Cortex of kidney (tissue), 1 donor: ENCODE measurements at places on chromosomes 6 and 20.

- DNase-seq = no peak
Measured at GRCh38 chr6:9481292-9482029, 933.4 kb downstream of the TFAP2A start.

- DNase-seq = no peak
Measured at GRCh38 chr6:129029778-129030177, 146.8 kb downstream of the LAMA2 start.

- DNase-seq = no peak
Measured at GRCh38 chr6:56033401-56033800, 158.0 kb upstream of the BMP5 start.

GRCh38 chr6:38502423-38502822 lies 137.3 kb downstream of the BTBD9 start:
- DNase-seq = no peak

DNA sequence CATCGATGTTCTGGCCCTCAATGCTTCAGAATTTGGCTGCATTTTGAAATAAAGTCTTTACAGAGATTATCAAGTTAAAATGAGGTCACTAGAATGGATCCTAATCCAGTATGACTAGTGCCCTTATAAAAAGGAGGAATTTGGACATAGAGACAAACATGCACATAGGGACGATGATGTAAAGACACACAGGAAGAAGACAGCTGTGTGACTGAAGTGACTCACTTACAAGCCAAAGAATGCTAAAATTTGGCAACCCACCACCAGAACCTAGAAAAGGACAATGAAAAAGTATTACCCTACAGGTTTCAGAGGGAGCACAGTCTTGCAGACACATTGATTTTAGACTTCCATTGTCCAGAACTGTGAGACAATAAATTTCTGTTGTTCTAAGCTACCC lies 322.8 kb upstream of the GJE1 start:
- DNase-seq = no peak

DNA sequence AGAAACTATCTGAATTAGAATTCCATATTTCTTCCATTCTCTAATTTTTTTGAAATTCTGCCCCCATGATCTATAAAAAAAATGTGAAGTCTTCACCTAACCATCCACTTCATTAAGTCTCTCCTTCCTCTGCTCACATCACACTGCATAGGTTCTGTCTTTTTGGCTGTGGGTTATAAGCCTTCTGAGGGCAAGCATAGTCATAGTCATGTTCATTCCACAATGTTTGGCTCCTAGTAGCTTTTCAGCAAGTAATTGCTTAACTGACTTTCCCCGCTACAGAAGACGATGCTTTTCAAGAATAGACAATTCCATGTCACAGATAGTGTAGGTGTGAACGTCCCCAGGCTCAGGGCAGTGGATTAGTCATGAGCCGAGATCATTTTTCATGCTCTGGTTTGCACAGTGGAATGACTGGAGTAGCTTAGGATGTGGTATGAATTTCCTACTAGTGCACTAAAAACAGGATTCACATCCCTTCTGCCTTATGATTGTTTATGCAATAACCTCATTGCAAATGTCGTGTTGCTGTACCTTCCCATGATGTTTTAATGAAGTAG lies 29.1 kb downstream of the WRNIP1 start:
- no peak for DNase-seq

DNA sequence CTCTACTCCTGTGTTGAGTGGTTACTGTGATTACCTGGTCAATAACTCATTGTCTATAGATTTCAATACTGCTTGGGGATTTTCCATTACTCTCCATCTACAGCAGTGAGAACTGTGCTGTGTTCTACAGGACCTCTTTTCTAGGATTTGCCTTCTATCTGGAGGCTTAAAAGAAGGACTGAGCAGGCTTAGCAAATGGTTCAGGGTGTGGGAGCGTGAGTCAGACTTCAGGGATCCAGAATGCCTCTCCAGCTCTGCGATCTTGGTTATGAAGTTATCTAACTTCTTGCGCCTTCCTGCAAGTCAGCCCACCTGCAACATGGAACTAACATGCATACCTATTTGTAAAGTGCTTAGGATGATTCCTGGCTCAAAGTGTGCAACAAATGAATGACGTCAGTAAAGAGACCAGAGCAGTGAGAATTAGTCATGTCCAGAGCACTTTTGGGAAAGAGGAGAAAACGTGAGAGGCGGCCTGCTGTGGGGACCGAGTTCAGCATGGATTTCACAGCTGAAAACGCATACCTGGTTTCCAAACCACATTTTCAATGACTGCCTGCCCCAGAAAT lies 610.1 kb upstream of the CDH4 start:
- no peak for DNase-seq

- no peak for DNase-seq
Measured at GRCh38 chr20:35305682-35306556, 13.7 kb upstream of the FAM83C start.

DNA sequence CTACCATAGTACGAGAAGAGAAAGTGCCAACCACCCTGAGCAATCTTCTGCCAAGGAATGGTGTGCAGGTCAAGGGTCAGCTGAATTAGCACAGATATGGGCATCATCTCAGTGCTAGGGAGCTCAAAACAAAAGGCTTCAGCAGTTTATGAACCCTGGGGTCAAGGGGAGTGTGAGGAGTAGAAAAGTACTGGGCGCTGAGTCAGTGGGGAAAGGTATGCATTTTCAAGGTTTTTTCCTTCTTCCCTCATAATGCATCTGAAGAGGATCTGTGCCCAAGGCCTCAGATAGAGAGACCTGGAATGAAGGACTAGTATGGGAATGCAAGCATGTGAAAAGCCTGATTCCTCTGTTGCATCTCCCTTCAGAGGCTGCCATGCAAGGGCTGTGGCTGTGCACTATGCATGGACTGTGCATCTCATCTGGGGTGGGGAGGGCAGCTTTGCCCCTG lies 81.7 kb downstream of the PERP start:
- DNase-seq = no peak

DNA sequence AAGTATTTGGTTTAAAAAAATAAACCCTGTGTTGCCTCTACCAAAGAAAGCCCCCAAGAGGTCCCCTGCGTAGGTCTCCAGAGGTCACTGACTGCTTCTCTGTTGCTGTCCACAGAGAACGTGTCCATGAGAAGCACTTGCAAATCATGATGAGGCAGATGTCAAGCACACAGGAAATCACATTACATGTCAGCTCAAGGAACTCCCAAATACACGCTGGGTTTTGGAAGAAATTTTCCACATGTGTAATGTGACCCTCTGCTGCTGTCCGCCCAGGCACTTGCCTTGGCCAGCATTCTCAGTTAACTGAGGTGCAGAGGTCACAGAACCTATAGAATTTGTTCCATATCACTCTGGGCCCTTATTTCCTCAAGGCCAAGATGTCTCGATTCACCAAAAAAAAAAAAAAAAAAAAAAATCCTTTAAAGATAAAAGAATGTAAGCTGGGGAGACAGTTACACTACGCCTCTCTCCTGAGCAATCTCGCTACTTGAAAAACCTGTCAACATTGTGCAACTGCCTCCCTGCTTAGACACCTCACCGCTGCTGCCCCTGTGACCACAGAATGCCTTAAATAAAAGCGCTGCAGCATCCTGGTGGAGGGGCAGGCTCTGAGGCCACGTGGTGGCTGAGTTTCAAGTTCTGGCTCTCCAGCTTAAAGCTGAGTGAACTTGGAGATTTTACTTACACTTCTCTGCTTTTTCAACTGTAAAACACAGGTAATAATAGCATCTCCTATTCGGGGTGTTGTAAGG lies 42.3 kb downstream of the SLC22A23 start:
- no peak for DNase-seq

DNA sequence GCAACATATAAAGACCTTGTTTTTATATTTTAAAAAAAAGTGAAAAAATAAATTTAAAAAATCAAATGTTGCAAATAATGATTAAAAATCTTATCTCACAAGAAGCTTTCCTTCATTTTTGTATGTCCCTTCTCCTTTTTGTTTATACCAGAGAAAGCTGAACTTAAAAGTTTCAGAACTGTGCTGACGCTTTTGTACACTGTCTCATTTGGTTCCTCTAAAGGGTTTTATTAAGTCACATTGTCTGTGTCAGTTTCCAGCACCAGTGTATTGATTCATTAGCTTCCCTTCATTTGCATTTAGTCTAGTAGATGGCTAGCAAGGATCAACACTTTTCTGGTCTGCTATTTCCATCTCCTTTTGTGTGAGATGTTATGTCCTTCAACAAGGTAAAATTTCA lies 6.7 kb downstream of the PCED1A start:
- no peak for DNase-seq

GRCh38 chr6:20354366-20354765 lies 47.3 kb upstream of the E2F3 start:
- no peak for DNase-seq

DNA sequence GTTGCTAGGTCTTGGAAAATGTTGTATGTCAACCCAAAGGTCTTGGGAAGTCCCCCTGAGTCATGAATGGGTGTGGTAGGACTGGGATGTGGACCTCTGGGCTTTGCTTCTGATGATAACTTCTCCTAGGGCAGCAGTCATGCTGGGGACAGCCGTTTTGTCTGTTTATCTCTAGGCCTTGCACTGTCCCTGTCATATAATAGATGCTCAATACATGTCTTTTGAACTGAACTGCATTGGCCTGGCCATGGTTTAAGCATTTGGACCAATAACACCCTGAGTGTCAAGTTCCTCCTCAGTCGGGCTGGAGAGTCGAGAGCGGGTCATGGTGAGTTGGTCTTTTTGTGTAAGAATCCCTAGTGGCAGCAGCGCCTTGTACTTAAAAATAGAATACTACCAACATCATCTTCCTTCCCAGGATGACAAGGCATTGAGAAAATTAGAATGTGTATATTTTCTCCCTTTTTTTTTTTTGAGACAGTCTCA lies 43.1 kb downstream of the E2F3 start:
- DNase-seq = no peak
